ENCODE measurements at places on chromosomes 11 and 22.

DNA sequence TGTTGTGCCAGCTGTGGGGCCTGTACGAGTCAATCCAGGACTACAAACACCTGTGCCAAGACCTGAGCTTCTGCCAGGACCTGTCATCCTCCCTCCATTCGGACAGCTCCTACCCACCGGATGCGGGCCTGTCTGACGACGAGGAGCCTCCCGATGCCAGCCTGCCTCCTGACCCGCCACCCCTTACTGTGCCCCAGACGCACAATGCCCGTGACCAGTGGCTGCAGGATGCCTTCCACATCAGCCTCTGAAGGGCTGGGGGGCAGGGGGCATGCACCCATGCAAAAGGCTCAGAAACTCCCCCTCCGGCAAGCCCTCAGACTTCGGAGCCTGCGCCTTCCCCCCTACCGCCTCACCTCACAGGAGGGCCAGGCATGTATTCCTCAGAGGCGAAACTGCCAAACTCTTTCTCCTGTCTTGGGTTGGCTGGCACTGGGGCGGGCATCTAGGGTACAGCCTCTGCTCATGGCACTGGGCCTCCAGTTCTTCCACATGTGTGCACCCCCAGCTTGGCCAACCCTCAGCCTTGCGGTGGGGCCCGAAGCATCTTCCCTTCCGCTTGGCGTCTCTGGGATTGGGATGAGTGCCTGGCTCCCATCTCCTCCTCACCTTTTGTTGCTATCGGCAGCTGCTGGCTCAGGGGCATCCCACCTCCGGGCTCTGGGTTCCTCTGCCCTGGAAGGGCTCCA, 1.2 kb downstream of the FAM89B start:
- no peak for DNase-seq

- DNase-seq = no peak
Observed at GRCh38 chr11:92480499-92480898, 255.9 kb downstream of the FAT3 start.

DNA sequence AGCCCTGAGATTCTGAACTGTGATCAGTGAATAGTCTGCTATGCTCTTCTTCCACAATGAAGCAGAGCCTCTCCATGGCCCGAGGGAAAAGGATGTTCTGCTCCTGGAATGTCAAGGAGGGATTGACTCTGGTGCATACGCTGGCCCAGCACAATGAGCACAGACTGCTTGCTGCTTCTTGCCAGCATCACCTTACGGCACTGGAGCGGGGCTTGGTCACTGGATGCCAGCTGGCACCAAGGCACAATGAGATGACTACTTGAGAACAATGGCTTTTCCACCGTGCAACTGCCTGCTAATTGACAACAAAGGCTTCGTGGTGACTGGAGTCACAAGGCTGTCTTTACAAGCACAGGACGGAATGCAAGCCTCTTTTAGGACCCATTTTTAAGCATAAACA, 139.2 kb downstream of the DSCAML1 start:
- no peak for DNase-seq

DNA sequence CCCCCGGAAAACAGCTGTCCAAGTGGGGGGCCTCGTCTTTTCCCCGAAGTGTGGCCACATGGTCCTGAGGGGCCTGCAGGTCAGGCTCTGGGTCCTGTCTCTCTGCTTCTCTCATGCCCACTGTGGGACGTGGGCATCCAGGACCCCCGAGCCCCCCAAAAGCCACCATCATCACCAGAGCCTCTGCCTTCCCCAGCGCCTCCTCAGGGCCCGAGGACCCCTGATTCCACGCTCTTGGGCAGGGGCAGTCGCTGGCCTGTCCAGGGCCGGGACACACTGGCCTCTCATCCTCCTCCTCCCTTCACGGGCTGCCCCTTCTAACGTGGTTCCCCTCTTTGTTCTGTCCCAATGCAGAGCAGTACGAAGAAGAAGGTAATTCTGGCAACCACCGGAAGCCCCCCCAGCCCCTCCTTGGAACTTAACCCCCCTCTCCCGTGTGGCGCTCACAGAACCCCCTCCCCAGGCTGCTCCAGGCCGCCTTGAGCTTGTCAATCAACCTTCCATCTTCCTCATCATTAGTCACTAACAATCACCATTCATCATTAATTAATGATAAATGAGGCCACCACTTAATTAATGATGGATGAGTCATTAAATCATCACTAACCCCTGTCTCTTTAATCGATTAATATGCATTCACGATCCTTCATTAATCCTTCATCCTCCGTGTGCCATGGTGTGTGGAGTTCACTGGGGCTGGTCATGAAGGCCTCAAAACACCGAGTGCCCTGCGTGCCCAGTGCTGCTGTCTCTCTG, 3.9 kb downstream of the TNNT3 start:
- DNase-seq = no peak

DNA sequence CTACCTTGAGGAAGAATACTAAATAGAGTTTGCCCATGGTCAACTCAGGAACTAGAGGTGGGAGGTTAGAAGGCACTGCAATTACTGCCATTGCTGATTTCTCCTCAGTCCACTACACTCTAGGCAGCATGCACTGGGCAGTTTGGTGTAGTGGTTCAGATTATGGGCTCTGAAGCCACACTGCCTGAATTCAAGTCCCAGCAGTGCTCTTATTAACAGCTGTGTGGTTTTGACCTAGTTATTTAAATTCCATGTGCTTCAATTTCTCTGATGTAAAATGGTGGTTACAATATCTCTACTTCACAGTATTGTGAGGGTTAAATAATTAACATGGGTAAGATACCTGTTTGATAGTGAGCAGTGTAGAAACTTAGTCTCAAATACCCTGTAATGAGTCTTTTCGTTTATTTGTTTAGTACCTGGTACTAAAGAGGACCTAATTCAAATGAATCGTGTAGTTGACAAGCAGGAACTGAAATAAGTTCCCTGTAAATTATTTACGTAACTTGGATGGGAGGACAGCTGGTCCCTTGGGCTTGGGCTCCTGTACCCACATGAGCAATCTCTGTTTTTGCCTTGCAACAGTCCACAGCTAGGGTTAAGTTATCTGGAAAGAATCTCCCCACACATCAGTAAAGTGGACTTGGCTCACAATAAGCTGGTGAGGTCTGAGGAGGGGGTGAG, 17.8 kb downstream of the PRR5L start:
- no peak for DNase-seq

- DNase-seq = no peak
Observed at GRCh38 chr11:70769521-70769920, 371.2 kb downstream of the CTTN start.

DNA sequence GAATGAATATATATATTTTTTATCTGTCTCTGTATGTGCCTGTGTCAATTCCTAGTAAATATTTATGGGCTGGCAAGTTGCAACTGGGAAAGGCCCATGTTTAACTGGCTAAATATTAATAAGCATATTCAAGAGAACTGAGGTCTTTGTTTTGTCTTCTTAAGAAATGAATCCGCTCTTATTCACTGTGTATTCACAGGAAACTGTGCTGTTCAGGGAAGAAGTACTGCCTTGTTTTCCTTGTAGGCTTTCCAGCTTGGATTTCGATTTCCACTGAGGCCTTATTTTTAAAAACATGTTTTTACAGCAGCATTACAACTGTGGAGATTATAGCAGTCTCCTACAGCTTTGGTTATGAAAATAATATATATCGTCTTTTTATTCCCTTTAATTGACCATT, 64.7 kb downstream of the LDLRAD3 start:
- DNase-seq = no peak

DNA sequence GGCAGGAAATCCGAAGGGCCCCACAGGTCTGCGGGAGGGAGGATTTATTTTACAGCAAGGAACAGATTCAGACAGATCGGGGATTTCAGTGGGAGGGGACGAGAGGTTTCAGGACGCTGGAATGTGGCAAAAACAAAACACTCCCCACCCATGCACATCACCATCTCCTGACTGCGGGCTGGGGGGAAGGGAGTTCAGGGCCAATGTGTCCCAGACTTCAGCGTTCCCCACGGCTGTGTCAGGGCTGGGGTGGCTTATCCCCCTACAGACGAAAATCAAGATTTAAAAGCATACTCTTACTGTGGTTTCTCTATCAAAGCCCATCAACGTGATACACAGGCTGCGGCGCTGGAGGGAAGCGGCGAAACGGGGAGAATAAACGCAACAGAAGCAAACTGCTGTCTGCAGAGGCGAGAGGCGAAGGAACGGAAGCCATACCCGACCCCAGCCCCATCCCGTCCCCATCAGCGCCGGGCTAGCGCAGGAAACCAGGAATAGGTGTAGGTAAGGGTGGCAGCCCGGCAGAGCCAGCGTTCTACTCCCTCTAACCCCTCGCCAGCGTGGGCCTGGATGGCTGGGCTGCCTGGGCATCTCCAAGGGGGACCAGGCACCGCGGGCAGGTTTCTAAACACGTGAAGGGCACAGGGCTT, 2.7 kb downstream of the TENM4 start:
- DNase-seq = no peak

DNA sequence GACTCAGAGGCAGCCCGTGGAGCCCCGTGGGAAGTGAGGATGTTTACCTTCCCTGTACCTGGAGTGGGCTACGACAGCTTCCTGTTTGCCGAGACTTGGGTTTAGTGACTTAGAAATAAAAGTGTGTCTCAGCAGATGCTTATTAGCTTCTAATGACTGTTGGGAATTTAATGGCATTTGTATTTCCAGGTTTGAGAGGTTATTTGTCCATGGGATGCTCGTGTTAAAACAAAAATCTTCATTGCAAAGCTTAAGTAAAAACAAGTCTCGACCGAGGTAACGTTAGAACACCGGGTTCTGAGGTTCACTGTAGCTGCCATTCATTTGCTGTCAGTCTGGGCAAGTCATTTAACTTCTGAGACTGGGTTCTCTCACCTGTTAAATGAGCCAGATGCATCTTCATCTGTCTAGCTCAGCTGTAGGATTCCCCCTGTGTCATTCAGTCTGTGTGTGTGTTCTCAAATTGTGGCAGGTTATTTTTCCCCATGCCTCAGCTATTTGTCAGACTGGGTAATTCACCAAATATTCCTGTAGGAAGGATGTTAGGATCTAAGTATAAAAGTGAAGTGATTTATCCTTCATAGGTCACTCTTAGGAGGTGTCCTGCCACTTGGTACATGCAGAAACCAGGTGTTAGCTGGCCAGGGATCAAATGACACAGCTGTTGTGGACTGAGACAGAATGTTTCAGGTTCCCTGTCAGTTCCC, 791 bp downstream of the EI24 start:
- no peak for DNase-seq

DNA sequence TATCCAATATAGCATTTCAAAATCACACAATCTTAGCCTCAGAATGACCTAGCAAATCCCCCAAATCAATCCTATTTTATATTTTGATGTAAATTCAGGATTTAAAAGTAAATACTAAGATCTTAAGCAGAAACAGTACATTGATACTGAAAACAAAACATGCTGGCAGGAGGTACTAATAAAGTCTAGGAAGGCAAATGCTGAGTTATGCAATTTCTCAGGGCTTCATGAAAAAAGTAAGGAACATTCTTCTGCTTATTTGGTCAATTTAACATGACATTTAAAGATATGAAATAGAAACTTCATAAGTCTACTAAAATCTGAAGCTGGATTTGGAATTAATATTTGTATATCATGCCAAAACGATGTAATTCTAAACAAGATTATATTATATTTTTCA, 153.3 kb downstream of the SWAP70 start:
- DNase-seq = no peak

GRCh38 chr11:2289859-2290258, 11.9 kb downstream of the C11orf21 start:
- DNase-seq = no peak

GRCh38 chr11:133230431-133230830, 301.9 kb downstream of the OPCML start:
- no peak for DNase-seq

DNA sequence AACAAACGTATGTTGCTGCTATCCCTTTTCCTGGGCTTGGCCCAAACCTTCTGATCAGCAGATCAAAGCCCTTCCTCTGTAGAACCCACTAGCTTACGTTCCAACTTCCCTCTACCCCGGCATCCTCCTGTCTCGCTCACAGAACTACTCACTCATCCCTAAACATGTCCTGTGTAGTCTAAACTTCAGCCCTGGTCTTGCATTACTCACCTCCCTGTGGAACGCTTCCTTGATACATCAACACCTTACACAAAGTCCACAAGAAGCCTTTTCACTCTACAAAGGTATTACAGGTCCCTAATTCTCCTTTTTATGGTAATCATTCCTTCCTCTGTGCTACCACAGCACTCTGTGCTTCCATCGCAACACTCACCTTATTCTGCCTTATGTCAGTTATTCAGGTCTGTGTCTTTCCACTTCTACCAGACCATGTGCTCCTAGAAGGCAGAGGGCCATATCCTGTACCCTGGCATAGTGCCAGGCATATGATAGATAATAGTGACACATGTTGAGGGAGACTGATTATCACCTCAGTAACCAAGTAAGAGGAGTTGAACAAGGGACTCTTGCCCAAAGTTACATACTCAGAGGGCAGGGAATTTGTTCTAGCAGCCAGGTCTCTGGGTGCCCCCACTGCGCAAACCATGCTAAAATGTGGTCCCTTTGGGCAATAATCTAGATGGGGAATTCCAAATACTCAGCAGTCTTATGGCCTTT, 41.6 kb downstream of the USP35 start:
- no peak for DNase-seq

- no peak for DNase-seq
Observed at GRCh38 chr11:37560991-37561390, 963.0 kb upstream of the RAG2 start.

- no peak for DNase-seq
Observed at GRCh38 chr11:116310226-116310625, 462.6 kb downstream of the BUD13 start.

GRCh38 chr11:68936676-68937620, 33.3 kb downstream of the IGHMBP2 start:
- DNase-seq = no peak

GRCh38 chr11:68783216-68783821, 32.0 kb upstream of the TESMIN start:
- no peak for DNase-seq

GRCh38 chr11:125071435-125071834, 8.3 kb downstream of the SLC37A2 start:
- no peak for DNase-seq

DNA sequence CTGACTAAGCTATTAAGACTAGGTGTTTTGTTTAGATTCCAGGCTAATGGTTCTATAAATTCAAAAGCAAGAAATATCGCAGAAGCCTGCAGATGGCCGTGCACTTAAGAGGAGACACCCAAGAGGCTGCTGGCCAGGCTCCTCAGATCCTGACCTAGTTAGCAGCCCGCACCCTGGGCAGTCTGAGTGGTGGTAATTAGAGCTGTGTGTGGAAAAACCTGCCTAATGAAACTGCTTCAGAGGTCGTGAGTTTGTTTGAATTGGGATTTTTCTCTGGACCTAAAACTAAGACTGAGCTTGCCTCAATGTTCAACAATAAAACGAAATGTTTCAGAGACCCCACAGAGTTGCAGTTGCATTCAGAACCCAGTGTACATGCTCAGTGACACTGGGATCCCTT, 627.7 kb downstream of the OPCML start:
- DNase-seq = no peak

DNA sequence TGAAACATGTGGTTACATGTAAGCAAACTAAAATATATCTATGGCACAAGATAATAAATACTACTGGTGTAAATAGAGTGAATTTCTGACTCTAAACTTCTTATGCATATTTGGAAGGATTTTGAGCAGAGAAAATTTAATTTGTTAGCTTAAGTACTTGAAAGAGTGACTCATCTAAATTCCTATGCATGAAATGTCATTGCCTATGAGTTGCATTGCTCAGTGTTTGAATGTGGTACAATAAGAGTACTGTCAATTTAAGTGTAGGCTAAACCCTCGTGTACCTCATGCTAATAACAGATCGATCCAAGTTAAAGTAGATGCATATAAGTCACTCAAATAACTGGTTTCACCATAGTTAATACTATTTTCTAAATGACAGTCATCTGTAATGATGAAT, 5.3 kb upstream of the CARD18 start:
- DNase-seq = no peak

- DNase-seq = no peak
Observed at GRCh38 chr11:116281173-116282160, 491.3 kb downstream of the BUD13 start.

Measured in activated T-cell treated with anti-CD3 and anti-CD28 coated beads for 1 hour (primary cell).